Midbrain (tissue), 1 donor: ENCODE measurements at places on chromosomes 2 and 18.

DNA sequence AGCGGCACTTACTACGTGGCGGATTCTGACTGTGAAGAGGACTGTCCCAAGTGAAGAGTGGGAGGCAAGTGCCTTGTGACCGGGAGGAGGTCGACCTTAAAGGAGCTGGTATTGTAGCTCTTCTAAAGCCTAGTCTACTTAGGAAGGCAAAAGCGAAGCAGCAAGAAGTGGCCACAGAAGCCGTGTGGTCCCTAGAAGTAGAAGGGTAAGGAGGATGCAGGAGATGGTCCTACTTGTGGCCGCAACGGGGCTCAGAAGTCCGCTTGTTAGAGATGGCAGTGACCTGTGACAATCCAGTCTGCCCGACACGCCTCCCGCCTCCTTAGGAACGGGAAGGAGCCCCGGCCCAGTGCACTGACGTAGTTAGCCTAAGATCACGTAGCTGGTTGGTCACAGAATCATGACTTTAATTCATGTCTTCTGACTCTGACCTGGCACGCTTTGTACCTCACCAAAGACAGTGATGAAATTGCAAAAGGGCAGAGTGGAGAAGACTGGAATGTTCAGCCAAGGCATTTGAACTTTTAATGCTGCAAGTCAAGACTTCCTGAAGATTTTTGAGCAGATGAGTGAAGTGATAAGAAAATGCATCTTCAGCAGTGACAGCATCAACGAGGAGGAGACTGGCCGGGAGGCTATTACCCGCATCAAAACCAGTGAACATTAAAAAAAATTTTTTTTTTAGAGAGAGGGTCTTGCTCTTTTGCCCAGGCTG, 749 bp upstream of the EIF2AK3 start:
- DNase-seq = no peak

GRCh38 chr2:166017208-166017607, 63.6 kb upstream of the TTC21B start:
- DNase-seq = no peak

DNA sequence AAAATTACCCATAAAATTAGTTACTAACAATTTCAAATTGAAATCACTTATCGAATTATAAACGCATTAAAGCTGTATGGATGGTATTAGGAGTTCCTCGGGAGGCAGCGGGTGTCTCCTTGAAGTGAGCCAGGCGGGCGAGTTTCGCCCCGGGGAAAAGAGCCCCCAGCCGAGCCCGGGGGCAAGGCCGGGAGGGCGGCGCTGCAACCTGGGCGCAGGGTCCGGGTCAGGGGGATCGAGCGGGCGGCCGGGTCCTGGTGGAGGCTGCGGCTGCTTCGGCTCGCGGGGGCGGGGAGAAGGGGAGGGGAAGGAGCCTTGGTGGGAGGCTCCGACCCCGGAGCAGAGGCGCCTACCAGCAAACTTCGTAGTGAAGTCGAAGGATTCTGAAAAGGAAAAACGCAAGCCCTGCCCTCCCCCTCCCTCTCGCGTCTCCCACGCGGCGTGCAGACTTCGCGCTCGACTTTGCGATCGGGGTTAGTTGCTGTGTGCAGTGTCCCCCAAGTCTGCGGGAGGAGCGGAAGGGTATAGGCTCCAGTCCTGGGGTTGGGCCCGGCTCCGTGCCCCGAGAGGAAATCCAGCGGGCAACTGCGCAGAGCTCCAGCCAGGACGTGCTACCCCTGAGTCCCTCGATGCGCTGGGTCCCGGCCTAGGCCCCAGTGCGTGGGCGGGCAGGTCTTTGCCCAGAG, 140.8 kb downstream of the MEIS1 start:
- no peak for DNase-seq

DNA sequence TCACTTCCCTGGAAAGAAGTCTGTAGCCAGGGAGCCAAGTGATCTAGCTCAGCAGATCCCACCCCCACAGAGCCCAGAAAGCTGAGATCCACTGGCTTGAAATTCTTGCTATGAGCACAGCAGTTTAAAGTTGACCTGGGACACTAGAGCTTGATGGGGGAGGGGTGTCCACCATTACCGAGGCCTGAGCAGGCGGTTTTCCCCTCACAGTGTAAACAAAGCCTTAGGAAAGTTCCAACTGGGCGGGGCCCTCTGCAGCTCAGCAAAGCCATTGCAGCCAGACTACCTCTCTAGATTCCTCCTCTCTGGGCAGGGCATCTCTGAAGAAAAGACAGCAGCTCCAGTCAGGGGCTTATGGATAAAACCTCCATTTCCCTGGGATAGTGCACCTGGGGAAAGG, 887.2 kb upstream of the LRATD1 start:
- DNase-seq = no peak

DNA sequence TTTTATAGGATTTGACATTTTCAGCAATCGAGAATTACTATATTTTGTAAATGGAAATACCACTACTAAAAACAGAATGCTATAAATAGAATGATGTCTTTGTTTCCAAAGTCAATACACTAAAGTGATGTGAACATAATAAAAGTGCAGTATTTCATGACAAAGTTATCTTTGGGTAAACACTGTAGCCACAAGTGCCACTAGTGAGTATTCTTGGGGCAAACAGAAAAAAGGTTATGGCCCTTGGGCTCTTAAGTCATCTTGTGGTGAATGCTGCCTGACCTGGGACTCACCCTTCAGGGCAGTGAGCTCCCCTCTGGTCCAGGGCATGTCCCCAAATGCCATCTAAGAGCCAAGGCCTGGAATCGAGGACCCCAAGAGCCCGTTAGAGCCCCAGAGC, 99.2 kb upstream of the KYNU start:
- no peak for DNase-seq
